ENCODE measurements at places on chromosomes 6 and 20.
A peak's percentile ranks its signal among the peaks of the same experiment; 100 is the strongest.

GRCh38 chr20:2984028-2984501 is 59.4 kb upstream of the GNRH2 start:
- DNase-seq = no peak

DNA sequence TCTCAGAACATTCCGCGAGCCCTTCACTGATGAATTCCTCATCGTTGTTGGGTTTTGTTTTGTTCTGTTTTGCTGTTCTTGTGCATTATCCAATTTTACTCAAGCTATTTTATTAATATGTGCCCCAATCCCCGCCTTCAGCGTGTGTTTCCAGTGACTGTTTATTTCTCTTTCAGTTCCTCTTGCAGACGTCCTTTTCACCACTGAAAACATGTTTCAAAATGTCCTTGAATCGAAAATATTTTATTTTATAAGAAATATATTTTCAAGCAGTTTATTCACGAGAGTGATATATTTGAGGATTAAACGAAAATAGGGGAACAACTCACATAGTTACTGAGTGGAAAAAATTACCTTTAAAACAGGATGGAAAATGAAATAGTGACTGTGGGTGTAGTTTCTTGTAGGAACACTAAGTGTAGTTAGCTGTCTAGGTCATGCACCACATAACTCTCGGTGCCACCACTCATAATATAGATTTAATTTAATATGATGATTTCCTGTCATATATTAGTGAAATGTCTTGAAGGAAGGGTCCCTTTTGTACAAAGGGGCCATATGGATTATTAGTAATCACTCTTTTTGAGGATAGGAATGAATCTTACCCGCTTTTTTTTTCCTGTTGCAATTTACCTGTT is 45.3 kb upstream of the HDDC2 start:
- no peak for DNase-seq

DNA sequence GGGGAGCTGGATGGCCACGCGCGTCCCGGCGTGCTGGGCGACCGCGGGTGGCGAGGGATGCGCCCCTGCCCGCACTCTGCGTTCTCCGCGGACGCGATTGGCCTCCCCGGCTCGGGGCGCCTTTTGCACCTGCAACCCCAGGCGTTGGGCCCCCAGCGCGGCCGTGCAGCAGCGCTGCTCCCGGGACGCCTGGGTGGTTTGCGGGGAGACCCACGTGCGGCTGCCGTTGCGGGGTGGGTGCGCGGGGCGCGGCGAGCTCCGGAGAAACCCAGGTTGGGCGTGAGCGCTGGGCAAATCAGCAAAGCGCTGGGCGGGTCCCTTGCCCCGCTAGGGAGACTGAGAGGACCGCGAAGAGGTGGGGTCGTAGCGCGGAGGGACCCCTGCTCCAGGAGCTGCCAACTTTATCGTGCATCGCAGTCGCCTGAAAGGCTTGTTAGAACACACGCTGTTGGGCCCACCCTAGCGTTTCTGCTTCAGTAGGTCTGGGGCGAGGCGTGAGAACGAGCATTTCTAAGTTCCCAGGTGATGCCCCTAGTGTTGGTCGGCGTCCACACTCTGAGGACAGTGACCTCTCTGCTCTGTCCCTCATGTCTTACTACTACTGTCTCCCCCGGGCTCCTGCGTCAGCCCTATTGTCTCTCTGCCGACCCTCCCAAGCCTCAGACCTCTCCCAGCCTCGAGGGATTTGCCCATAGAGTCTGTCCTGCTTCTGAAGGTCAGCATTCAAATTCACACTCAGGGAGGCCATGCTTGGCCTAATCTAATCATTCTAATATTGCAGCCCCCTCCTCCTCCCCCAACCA is 538 bp upstream of the ZFP64 start:
- DNase-seq = peak; percentile 28

DNA sequence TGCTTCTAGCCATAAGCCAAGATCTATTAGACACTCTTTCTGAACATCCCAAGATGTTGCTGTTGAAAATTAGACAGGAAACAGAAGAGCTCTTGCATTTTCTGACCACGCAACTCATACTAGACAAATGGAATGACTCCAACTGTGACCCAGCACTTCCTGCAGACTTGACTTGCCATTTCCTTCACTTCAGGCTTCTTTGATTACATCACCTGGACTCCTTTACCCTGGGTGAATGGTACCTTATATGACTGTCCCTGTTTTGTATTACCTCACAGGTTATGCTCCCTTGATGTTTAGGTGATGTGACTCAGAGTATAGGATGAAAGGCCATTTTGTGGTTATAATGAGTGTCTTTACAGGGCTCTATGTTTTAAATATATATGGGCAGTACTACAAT is 236.1 kb downstream of the BMP2 start:
- DNase-seq = peak; percentile 91

- DNase-seq = no peak
These were observed 7.7 kb downstream of the PHIP start for GRCh38 chr6:79070206-79070825.

GRCh38 chr6:39590871-39591393 is 134.3 kb downstream of the KIF6 start:
- DNase-seq = no peak

DNA sequence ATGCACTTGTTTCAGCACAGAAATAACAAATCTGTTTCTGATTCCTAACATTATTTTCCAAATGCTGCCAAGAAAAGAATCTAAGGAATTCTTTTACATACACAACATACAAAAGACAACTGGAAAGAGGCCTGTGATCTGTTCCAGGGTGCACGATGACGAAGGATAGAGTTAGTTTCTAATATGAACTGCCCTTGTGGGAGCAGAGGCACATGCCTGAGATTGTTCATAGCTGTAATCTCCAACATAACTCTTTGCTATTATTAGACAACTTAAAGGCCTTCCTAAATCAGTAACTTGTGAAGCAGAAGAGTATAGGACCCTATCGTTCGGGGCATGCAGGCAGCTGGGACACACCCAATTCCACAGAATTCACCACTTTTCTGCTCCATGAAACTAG is 41.2 kb upstream of the NHSL1 start:
- DNase-seq = no peak

- DNase-seq = no peak
These were observed 69.5 kb downstream of the TTLL2 start for GRCh38 chr6:167394339-167394738.

DNA sequence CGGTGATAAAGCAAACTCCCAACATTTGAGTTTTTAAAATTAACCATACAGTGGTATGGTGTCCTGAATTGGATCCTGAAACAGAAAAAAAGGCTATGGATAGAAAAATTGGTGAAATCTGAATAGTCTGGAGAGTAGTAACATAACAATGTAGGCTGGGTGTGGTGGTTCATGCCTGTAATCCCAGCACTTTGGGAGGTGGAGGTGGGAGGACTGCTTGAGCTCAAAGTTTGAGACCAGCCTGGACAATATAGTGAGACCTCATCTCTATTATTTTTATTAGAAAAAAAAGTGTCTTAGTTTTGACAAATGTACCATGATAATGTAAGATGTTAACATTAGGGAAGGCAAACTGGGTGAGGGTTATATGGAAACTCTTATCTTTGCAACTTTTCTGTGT is 11.0 kb downstream of the EEF1A1 start:
- DNase-seq = no peak

DNA sequence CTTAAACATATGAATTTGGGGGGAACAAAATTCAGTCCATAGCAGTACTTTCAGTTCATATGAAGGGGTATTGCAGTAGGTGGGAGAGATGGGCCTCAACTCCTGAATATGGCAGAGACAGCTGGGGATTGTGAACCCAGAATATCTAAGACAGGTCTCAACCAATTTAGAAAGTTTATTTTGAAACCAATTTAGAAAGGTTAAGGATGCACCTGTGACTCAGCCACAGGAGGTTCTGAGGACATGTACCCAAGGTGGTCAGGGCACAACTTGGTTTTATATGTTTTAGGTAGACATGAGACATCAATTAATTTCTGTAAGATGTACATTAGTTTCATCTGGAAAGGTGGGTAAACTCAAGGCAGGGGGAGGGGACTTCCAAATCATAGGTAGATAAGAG is 59.5 kb downstream of the MYO6 start:
- DNase-seq = no peak

DNA sequence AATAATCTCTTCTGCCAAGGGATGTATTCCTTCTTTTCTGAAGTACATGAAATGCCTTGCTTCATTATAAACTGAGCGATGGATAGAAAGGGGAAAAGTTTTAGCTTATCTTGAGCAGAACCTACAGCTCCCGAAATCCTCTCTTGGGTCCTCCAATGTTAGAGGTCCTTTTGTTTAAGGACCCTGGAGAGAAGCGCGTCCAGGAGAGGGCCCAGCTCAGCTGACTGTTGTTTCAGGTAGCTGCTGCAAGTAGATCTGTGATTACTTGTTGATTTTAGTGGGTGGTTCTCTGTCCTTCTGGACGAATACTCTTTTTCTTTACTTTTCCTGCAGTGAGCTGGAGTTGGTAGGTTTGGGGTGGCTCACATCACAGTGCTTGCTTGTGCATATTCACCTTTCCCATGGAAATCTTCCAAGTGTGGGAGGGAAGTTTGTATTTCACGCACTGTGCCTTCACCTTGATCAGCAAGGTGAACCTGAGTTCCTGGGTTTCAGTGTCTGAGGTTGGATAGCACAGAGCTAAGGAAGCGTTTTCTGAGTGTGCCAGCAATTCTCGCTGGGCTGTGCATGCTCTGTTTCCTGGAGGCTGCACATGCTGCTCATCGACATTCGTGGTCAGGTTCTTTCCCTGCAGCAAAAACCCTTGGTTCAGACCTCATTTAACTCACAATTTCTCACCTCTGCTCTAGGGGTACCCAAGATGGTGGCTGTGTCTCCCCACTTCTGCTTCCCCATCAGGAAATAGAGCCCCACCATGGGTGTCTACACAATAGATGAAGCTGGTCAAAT is 176.3 kb downstream of the JARID2 start:
- no peak for DNase-seq

GRCh38 chr6:4370066-4370465 is 234.7 kb upstream of the ECI2 start:
- peak; percentile 82 for DNase-seq

DNA sequence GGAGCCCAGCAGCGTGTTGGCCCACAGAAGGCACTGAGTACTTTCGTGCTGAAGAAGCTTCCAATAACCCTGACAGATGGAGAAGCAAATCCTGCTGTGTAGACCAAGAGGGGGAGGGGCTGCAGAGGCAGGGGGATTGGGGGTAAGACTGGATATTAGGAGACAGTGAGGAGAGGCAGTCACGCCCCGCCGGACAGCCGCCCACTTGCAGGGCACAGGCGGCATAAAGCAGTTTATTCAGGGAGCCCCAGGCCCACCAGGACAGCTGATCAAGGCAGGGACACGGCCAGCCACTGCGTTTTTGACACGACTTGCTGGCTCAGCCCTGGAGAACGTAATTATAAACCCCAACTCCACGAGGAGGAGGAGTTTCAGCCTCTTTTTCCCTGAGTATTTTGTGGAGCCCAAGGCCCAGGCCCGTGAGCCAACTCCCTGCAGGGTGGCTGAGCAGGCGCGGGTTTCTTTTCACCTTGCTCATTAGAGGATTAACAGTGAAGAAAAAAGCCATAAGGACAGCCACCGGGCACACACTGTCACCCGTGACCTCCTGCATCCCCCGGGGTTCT is 177.9 kb downstream of the TFAP2C start:
- DNase-seq = no peak

DNA sequence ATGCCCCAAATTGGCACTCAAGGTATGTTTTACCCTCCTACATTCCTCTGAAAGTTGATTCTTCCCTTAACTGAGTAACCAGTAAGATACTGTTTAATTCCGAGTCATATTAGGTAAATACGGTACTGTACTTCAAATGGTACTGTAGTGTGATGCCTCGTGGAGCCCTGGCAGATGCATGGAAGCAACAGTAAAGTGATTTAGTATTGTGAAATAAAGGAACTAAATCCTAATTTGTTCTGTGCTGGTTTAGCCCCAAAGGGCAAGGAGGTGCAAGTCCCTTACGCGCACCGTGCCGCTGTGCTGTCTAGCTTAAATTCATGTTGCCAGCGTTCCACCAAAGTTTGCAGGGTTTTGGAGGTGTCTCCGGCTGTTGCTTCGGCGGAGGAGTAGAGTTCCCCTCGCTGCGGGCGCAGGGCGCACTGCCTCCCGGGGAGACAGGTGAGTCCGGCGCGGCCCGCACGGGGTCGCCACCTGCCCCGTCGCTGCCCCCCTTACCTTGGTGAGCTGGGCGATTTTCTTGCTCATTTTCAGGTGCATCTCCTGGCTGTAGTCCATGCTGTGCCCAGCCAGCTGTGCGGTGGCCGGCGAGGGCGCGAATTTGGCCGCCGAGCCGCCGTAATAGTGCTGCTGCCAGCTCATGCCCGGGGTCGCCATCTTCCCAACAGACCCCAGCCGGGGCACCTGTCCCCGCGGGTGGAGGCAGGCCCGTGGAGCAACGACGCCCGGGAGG is 655 bp downstream of the FAM184A start:
- DNase-seq = peak; percentile 18

GRCh38 chr6:119799596-119800509 is 450.3 kb upstream of the MAN1A1 start:
- DNase-seq = no peak

- no peak for DNase-seq
These were observed 23.2 kb downstream of the L3MBTL3 start for GRCh38 chr6:130041594-130041993.

- DNase-seq = no peak
These were observed 59.2 kb downstream of the LAMP5 start for GRCh38 chr20:9573335-9574151.

GRCh38 chr6:82248273-82248735 is 760 bp upstream of the IBTK start:
- DNase-seq = peak; percentile 40

DNA sequence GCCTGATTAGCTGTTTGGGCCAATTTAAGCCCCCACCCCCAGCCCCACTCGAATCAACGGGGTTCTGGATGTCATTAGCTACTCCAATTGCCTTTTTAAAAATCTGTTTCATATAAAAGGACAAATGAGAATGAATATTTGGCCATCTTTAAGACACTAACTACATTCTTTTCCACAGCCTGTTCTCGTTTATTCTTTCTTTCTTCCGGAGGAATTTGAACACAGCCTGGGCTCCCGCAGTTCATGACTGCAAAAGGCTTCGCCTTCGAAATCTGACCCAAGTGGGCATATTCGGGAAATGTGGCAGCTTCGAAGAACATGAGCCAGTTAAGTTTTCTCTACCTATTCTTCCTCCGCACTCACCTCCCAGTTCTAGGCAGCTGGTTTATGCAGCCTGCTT is 49.4 kb upstream of the NFATC2 start:
- DNase-seq = no peak

DNA sequence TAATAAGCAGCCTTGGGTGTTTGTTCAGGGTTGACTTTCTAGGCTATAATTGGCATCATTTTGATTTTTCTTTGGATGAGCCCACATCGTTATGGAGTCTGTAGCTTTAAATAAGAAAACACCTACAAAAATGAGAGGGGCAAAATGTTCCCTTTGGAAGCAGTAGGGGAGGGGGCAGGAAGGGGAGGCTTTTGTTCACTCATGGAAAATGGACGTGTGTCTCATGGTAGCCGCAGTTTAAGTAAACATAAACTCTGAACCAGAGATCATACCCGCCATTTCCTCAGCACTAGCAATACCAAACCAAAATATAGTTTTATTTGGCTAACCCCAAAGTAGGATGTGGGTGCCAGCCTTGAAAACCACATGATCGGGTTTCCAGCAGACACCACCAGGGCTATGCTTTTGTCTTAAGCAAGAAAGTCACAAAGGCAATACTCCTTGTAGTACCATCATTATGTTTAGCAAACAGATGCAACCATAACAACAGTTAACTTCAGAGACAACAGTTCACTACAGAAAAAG is 572.5 kb upstream of the JAG1 start:
- no peak for DNase-seq

All from mammary epithelial cell (primary cell).